ENCODE measurements at places on chromosomes 6 and 20.

DNA sequence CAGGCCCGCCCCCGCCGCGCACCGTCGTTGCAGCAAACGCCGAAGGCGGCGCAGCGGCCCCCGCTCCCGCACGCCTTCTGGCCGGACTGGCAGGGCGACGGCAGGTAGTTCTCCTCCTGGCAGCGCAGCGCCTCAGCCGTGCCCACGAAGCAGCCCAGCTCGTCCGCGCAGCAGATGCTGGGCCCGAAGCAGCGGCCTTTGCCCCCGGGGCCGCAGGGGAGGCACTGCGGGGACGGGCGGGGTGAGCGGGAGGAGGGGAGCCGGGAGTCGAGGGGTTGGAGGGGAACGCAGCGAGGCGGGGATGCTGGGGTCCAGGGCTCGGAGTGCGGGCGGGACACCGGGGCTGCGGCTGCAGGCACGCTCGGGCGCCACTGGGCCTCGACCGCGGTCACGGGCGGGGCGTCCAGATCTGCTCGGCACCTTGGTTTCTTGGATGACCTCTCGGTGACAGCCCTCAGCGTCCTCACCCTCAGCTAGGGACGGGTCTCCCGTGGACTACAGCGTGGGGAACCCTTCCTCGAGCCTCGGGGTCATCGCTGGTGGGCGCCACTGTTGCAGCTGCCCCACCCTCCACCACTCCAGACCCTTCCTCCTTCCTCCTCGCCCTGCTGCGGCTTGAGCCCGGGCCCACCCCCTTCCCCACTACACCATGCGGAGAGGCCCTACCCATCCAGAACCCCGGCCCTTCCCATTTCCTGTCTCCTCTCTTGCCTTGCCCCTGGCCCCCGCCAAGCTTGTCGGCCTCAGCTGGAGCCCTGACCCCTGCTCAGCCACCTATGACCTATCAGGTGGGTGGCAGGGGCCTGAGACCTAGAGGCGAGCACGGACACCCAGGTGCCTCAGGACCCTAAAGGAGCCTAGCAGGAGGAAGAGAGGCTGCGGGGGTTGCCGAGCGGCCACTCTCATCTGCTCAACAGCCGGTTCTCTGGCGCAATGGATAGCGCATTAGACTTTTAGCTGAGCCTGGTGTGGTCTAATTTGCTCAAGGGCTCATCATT is 1.3 kb downstream of the AVP start:
- DNase-seq, result no peak

- no peak for DNase-seq
Measured at GRCh38 chr6:159557031-159557430, 136.0 kb downstream of the SOD2 start.

DNA sequence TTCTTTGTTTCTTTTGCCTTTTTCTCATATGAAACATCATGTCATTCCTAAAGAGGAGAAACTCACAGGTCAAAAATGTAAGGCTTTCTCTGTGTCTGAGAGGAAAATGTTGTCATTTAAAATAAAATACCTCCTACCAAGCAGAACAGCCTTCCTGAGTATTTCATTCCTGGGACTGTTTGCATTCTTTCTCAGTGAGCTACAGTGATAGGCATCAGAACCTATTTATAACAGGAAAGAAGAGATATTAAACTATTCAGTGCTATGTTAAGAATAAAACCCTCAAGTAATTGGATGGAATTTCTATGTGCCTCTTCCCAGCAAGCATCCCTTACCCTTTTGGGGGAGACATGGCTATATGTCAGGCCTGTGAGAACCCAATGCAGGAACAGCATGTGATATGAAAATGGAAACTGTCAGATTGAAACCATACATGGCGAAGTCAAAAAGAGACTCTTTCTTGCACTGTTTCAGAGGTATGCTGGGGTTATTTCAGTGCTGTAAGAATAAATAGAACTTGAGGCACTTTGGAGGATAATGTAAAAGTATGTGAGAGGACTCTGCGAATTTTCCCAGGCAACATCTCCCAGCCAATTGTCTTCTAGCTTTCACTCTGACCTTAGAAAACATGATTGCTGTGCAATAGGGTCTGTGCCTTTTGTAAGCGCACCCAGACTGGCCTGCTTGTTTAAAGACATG is 133.8 kb upstream of the CCN2 start:
- no peak for DNase-seq

DNA sequence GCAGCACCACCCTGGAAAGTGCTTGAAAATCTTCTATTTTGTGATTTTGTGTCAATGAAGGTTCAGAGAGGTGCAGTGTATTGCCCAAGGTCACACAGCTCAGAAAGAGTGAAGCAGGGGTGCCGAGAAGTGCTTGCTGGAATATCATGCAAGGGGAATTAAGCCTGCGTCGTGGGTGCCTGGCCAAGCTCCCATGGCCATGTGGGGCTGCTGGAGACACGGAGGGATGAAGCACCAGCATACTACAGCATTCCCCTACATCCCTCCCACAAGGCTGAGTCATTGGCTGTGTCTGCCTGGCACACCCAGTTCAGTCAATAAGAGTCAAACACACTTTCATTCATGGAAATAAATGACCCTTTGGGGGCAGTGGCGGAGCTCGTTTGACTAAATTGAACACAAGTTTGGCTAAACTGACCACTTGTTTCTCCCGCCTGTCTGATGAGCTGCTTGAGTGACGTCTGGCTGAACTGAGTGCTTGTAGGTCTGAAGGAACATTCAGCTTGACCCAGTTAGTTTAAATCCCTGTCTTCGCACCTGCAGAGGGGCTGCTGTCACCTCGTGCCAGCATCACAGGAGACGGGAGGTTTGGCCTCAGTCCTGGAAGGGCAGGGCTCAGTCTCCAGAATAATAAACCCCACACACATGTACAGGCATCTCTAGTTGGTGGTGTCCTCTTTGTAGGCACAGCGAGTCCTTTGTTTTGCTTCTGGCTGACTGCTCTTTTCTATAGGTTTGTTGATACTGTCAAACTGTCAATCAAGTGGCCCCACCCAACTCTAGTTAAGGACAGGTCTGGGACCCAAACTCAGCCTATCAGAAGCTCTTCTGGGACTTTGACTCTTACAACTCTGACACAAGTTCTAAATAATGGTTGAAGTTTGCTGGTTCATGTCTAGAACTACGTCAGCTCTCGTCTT is 8.4 kb upstream of the TGM2 start:
- no peak for DNase-seq

DNA sequence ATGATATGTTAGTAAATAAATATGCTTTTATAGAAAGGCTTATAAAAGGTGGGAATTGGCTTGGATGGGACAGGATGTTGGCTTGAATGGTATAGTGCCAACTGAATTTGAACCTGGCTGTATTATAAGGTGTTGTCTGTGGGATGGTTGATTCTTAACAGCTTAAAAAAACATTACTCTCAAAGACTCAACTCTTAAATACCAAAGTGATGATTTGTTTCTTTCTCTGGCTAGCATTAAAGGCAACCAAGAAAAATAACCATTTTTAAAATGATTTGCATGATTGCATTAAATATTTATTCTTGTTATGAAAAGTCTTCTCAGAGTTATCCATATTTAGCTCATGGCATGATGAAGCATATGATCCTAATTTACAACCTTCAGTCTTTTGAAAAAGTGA is 216.2 kb downstream of the RIMS1 start:
- DNase-seq, result no peak

- DNase-seq, result no peak
Measured at GRCh38 chr6:140475086-140475485, 1100.6 kb upstream of the CITED2 start.

DNA sequence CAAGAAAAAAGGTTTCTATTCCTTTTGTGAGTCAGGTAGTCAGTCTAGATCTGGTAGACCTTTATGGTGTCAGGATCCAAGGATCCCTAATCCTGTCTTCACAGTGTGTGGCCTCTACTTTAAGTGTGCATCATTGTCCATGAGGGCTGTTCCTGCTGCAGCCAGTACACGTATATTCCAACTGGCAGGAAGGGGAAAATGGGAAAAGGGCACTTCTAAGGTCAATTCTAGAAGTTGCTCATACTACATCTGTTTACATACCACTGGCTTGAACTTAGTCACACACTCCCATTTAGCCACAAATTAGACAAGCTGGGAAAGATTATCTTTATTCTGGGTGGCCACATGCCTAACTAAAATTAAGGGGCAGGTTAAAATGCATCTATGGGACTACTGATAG is 9.7 kb upstream of the MMS22L start:
- DNase-seq, result no peak

GRCh38 chr20:14341801-14342200 is 4.4 kb upstream of the FLRT3 start:
- DNase-seq, result no peak

GRCh38 chr20:17860301-17861197 is 108.0 kb downstream of the SNX5 start:
- DNase-seq, result no peak

- no peak for DNase-seq
Measured at GRCh38 chr6:30688569-30688968, 2.1 kb upstream of the PPP1R18 start.

GRCh38 chr20:32037929-32038328 is 14.1 kb upstream of the HCK start:
- DNase-seq, result no peak
